ENCODE measurements at places on chromosomes 3 and 15.
A peak's percentile ranks its signal among the peaks of the same experiment; 100 is the strongest.

DNA sequence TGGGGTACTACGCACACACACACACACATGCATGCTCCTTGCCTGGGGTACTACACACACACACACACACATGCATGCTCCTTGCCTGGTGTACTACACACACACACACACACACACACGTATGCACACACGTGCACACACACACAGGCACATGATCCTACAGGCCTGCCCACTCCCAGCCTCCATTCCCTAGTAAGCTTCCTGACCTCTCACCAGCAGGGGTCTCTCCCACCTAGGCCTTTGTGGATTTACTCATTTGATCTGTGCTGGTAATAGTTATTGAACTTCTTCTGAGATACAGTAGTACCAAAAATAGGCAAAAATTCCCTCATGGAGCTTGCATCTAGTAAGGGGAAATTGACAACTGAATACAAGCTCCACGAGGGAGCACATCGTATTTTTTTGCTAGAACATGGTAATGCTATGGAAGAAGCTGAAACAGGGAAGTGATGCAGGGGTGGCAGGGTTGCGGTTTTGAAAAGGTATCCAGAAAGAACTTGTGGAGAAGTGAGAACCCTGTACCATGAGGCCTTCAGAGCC lies 19.1 kb downstream of the TTC21A start:
- DNase-seq: no peak

DNA sequence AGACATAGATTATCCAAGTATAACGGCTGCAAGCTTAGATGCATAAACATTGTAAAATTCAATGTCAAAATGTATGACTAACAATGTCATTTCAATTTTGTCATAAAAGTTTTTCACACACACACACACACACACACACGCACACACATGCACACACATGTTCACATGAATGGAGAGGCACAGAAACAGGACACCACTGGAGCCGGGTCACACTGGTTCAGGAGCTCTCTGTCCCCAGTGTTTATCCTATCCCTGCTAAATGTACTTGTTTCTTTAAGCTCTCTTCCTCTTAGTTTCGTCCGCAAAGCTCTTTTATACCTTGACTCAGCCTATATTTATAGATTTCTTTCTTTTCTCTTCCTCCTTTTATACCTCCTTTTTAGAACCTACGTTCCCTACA lies 249.9 kb downstream of the CADPS start:
- no peak for DNase-seq

GRCh38 chr3:29312960-29313452 lies 32.1 kb downstream of the RBMS3 start:
- no peak for DNase-seq

DNA sequence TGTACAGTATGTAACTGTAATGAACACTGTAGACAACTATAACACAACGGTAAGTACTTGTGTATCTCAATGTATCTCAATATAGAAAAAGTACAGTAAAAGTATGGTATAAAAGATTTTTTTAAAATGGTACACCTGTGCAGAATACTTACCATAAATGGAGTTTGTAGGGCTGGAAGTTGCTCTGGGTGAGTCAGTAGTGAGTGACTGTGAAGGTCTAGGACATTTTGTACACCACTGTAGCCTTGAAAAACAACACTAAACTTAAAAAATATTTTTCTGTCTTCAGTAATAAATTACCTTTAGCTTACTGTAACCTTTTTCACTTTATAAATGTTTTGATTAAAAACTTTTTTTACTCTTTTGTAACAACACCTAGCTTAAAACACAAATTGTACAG lies 142.9 kb downstream of the ATG7 start:
- DNase-seq: no peak

- no peak for DNase-seq
These were observed 1.9 kb downstream of the RHO start for GRCh38 chr3:129530251-129530791.

GRCh38 chr3:126982126-126982470 lies 817 bp upstream of the PLXNA1 start:
- DNase-seq: peak; percentile 21

DNA sequence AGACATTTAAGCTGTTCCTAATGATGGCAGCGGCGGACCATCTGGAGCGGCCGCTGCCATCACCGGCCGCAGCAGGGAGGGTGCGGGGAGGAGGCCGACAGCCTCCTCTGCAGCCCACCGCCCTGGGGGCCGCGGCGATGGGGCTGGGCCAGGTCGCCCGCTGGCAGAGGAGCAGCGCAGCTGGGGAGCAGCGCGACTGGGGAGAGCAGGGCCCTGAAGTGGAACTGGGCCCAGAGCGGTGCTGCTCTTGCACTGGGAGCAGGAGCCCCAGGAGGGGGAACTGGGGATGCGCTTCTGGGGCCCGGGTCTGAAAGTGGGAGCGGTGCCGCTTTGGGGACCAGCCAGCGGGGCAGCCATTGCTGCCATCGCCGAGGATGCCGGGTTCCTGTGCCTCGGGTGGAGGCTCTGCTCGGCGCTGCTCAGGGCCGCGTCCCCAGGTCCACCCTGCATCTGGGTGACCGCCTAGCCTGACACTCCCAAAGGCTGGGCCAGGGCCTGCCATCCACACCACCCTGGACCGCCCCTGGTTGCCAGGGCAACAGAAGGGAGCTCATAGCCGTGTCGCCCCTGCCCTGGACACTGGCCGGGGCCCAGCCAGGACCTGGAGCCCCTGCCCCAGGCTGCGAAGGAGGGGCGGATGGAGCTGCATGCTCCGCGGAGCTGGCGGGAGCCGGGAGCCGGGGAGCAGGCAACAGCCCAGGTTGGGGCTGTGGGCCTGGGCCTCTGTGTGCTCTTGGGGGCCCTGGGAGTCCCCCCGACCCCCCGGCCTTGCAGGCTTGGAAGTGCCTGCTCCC lies 15.5 kb upstream of the PLA2G4E start:
- DNase-seq: no peak
